ENCODE measurements at places on chromosomes 2 and 18. TPM values are rescaled to one million over a fixed set of nuclear protein-coding genes. Genes with fewer than 3 reads are reported as not detected.
A peak's percentile ranks its signal among the peaks of the same experiment; 100 is the strongest.

- no peak for DNase-seq
Observed at GRCh38 chr2:113281910-113282746, 3.4 kb upstream of the PAX8 start.

Gene SLC11A1
- polyA plus RNA-seq, result 0.15 TPM

DNA sequence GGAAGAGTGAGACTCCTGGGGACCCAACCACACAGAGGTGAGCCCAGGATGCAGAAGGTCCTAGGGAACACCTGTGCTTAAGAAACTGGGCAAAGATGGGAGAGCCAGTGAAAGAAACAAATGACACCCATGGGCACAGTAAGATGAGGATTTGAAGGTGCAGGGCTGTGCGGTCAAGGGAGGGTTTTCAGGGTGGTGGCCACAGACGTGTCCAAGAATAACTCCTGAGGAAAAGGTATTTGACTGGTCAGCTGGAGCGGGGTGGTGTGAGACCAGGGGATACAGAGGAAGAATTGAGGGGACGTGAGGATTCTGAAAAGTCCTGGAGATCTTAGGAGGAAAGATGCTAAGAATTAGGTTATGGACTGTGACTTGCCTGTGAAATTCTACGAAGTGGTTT, 142.9 kb downstream of the TMEM163 start:
- no peak for DNase-seq

Gene METTL5
- 151 TPM for polyA plus RNA-seq

- no peak for DNase-seq
Observed at GRCh38 chr2:180324182-180324581, 317.1 kb upstream of the CWC22 start.

DNA sequence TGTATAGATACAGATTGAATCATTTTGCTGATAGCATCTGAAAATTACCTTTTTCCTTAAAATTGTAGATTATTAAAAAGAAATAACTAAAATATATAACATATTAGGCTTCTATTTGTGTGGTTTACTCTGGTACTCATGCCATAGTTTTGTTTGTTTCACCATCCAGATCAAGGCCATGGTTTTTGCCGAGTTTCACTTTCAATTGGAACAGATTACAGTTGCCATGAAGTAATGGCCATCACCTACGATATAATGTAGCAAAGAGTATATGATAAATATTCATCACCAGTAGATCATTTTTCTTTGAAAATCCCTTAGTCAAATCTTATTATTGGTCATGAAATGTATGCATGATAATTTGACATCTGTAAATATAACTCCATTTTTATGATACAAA, 11.9 kb upstream of the DNAH7 start:
- DNase-seq, result no peak

DNA sequence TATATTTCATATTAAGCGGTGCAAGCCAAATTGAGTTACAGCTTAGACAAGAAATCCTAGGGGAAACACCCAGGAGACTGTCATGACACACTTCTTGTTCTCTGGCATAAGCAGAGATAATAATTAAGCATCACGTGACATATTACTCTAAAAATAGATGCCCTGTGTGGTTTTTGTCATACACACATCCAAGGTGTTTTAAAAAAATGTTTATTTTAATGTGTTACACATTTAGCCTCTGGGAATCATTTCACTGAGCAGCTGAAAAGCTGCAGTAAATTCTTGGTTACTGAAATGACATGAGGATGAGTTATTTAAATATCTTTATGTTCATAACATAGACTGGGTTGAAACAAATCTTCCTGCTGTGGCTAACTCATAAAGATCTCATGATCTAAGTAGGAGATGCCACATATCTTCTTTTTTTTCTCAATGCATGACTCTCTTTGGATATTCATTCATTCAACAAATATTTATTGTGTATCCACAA, 38.0 kb upstream of the ERMN start:
- peak; percentile 50 for DNase-seq
